ENCODE measurements at places on chromosomes 3 and 15.

DNA sequence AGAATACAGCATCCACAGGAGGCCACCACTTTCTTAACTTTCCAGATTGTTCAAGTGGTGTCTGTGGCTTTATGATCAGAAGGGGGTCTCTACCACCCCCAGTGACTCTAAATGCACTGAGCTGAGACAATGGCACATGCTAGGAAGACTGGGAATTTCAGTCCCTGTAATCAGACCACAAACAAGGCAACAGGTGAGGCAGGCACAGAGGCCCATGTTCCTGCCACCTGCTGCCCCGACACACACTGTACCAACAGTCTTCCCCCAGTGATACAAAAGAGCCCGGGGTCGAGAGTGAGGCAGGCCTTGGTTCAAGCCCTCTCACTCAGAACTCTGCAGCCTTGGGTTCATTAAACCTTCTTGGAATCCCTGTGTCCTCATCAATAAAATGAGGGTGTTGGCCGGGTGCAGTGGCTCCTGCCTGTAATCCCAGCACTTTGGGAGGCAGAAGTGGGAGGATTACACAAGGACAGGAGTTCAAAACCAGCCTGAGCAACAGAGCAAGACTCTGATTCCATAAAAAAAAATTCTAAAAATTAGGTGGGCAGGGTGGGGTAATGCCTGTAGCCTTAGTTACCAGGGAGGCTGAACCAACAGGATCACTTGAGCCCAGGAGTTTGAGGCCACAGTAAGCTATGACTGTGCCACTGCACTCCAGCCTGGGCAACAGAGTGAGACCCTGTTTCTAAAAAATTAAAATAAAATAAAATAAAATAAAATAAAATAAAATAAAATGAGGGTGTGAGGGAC, 55.8 kb downstream of the ADCY5 start:
- no peak for DNase-seq

- no peak for DNase-seq
Measured at GRCh38 chr3:105277656-105278055, 89.1 kb upstream of the ALCAM start.

GRCh38 chr3:140219923-140220452, 285.0 kb downstream of the CLSTN2 start:
- DNase-seq: peak; percentile 31

DNA sequence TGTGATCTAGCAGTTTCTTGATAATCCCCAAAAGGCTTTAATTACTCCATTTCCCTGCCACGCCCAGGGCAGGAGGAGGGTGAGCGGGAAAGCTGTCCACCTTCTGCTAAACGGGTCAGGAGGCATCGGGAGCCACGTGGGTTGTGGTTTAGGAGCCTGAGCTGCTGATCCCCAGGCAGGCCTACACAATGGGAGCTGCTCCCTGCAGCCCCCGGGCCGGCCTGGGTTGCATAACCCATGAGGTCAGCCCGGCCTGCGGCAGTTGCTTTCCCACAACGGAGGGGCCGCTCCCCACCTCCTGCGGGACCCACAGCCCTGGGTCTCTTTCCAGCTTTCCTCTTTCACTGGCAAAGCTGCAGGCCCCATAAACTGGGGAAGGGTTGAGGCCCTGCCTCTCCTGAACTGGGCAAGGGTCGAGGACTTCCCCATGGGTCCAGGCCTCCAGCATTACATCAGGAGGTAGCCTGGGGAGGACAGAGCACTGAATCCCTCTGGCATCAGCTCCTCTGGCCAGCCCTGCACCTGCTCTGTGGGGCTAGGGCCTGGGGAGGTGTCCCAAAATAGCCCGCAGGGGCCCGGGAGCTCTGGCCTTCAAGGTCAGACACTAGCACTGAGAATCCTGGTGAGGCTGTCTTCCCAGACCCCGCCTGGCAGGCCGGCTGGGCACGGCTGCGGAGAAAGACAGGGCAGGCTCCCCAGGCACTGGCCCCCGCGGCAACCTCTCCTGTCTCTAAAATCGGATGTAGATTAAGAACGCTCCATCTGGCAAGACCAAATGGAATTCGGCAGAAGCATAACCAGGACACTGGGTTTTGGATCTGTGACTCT, 47.3 kb downstream of the ZDHHC19 start:
- DNase-seq: no peak

GRCh38 chr3:134211797-134212196, 38.9 kb downstream of the RYK start:
- DNase-seq: peak; percentile 35

DNA sequence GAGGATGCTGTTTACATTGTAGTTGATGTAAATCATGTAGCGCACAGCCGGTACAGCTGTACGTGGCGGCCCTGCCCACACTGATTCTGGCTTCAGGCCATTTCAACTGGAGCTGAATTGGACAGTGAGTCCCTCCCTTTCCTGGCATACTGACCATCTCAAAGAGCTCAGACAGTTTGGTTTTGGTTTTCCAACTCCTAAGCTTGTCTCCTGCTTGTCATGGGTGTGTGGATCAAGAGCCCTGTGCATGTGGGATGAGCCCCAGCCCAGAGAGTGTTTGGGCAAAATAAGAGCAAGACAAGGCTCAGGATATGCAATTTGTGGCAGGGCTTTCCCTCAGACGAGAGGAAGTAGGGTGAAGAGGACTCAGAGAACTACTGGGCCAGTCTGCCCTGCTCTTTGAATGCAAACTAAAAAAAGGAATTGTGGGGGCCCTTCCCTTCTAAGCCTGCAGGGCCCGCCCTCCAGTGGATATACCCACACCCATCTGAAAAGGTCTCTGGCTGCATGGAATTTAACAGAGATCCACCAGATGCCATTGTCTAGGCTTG, 13.3 kb downstream of the ITGA11 start:
- peak; percentile 85 for DNase-seq

Measured in H4 (cell line).